Frontal cortex (tissue), 4 donors: ENCODE measurements at places on chromosomes 6 and 20. TPM values are rescaled to one million over a fixed set of nuclear protein-coding genes. Genes with fewer than 3 reads are reported as not detected.
A peak's percentile ranks its signal among the peaks of the same experiment; 100 is the strongest.

- DNase-seq = no peak
Observed at GRCh38 chr6:11179419-11180202, 52.9 kb downstream of the NEDD9 start.

PIM1 gene
- 20.4 TPM for total RNA-seq

DCDC2 gene
- total RNA-seq = 2.4 TPM

DNA sequence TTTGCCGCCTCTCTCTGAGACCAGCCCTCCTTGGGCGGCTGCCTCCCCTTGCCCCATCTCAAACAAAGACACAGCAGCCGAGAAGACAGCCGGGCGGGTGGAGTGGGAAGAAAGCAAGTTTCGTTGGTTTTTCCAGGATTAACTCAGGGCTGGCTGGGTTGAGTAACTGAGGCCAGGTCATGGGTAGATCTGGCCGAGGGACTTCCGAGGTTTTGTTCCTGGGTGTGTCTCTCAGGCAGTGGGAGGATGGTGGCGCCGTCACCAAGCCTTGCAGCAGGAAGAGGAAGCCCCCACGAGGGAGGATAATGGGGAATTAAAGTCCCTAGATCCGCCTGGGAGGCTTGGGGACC, 167.2 kb downstream of the TTLL2 start:
- DNase-seq = no peak

DNA sequence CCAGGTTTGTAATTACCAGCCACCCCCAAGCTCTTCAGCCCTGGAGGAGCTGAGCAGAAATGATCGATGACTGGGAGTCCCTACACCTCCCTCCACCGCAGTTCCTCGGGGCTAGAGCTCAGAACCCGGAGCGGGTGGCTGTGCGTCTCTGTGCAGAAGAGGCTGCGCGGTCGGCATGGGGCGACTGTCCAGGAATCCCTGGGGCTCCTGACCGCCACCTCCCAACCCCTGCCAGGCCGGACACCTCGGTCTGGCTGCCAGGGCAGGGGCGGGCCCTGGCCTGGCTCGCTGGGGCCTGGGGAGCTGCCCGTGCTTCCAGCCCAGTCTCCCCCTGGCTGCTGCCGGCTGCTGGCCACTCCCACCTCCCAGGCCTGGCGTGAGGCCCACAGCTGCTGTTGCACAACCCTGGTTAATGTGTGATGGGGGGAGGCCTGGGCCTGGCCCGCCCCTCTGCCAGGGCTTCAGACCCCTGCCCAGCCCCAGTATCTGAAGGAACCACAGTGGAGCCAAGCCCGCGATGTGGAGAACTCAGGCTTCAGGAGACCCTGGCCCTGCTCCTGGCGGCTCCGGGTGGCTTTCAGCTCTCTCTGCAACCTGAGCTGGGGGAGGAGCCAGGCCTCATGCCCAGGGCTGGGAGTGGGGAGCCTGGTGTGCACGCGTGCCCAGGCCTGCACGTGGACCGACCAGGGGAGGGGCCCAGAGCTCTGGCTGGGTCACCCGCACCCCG, 1.2 kb downstream of the SLC2A4RG start:
- DNase-seq = peak; percentile 87

TBX18 gene
- total RNA-seq = 6.5 TPM

VSX1 gene
- not detected for total RNA-seq

DNA sequence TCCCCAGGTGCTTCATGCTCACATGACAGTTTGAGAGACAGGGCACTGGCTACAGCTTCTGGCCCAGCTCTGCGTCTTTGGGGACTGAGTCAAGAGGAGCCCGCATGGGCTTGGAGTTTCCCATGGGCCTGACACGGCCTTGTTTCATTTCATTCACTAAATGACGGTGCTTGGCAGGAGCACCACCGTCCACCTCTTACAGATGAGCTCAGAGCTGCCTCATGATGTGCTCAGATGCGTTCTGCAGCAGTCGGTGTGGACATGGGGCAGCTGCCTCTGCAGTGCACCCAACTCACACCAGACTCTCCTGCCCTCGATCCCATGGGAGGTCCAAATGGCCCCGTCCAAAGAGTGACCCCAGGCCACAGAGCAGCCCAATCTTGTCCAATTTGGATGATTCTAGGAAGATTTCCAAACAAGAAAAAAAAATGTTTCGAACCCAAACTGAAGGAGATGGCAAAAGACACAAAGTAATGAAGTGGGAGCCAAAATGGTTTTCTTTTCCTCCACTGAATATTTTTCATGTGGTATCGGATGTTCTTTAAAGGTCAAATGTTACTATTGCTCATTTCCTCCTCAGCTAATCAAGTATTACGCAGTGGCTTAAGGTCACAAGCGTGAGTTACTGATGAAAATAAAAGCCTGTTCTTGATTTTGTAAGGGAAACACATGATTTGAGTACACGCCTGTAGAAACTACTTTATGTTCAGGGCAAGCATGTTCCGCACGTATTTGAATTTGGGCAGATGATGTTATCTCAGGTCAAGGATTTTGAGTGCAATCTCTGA, 524.2 kb downstream of the CDH26 start:
- no peak for DNase-seq

TTPAL gene
- total RNA-seq = 7.3 TPM

NKX2-4 gene
- not detected for total RNA-seq

HLA-DRA gene
- total RNA-seq = 2.0 TPM

- peak; percentile 28 for DNase-seq
Observed at GRCh38 chr6:25280344-25281074, 1.3 kb downstream of the CARMIL1 start.
